ENCODE measurements at places on chromosomes 5 and 9.

DNA sequence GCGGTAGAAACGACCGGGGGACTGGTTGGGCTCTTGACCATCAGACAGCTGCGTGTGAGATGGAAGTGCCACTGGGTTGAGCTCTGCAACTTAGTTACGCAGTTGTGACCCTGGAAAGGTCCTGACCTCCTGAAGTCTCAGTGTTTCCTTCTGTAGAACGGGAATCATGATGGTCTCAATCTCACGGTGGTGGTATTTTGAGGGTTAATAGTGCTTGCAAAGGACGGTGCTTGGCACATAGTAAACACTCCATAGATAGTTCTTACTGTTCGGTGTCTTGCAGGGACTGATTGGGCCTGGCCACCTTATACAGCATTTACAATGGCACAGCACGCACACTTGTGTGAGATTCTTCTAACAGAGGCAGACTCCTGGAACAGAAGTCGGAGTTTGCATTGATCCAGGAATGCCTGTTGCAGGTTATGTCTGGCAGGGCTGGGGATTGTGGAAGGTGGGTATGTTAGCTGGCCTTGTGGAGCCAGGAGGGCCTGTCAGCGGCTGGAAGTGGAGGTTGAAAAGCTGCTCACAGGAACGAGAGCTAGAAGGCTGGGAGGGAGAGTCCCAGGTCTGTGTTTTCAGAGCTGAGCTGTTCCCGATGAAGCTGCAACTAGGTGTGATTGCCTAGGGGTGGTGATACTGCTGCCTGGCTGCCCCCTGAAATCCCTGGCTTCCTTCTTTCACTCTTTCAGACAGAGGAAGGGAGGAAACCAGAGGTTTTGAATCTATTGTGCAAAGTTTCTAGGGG lies 962 bp upstream of the TXN start:
- DNase-seq: no peak

DNA sequence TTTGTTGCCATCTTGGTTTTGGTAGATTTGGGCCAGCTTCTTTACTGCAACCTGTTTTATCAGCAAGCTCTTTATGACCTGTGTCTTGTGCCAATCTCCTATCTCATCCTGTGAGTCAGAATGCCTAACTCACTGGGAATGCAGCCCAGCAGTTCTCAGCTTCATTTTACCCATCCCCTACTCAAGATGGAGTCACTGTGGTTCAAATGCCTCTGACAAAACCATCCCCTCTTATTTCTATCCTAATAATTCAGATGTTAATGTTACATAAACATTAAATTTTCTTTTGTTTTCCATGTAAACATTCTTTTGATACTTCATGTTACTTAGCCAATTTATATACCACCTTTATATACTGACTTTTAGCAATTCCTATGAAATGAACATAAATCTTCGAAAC lies 746.3 kb downstream of the CDH18 start:
- DNase-seq: no peak

GRCh38 chr5:95842854-95843544 lies 20.5 kb upstream of the GLRX start:
- no peak for DNase-seq

DNA sequence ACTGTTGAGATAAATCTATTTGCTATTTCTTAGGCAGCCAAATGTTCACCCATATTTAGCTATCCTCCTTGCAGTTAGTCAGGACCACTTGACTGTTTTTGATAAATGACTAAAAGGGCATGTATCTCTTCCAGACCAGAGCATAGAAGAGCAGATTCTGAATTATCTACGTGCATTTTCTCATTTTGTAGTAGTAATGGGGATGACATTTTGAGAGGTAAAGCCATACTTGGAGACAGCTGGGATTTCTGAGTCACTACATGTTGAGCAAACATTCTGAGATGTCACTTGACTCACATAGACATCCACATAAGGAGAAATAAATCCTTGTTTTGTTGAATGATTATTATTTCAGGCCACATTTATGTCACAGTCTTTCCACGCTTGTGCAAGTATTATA lies 297.6 kb downstream of the CDH10 start:
- DNase-seq: no peak

GRCh38 chr5:88487066-88487465 lies 218.4 kb upstream of the TMEM161B start:
- DNase-seq: no peak

DNA sequence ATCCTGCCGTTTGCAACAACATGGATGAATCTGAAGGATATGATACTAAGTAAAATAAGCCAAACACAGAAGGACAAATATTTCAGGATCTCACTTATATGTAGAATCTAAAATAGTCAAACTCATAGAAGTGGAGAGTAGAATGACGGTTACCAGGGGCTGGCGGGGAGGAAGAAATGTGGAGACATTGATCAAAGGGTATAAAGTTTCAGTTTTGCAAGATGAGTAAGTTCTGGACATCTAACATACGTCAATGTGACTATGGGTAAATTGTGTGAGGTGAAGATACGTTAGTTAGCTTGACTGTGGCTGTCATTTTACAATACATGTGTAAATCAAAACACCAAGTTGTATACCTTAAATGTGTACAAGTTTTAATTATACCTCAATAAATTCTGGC lies 200.3 kb downstream of the SNX18 start:
- DNase-seq: no peak

- DNase-seq: no peak
Observed at GRCh38 chr9:18398038-18398437, 75.9 kb upstream of the ADAMTSL1 start.

DNA sequence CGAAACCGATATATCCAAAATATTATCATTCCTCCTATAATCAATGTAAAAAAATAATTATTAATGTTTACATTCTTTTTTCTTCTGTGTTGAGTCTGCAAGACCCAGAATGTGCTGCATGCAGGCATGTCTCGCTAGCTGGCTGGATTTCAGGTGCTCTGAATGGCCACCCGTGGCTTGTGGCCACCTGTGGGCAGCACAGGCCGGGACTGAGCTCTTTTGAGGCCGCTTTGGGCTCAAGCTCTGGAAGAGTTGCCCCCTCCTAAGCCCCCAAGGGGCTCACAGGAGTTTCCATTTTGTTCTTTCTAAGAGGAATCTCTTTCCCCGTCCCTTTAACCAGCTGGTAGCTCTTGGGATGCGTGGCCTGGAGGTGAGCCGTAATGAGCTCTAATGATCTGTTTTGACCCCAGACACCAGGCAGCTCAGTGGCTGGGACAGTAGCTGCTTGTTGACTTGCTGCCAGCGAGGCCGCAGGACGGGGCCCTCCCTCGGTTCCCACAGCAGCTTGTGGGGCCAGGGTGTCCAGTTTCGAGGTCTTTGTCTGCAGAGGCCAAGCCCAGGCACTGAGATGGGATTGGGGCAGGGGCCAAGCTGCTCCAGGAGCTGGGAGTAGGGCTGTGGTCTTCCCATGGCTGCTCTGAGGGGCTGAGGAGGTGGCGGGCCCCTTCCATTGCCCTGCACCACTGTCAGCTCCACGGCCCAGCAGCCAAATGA lies 20.8 kb downstream of the ASS1 start:
- no peak for DNase-seq

Measured in amniotic stem cell (primary cell).